ENCODE measurements at places on chromosomes 16 and 17.

GRCh38 chr16:53743149-53743566, 39.2 kb downstream of the FTO start:
- DNase-seq = no peak

GRCh38 chr17:80035937-80036714, at the start of gene CCDC40:
TSS of gene CCDC40 (plus strand) at chr17:80036642. CDS start at chr17:80036663, 21 bp downstream.
- DNase-seq = peak; percentile 37

- no peak for DNase-seq
Measured at GRCh38 chr16:87074641-87075318, 242.4 kb downstream of the C16orf95 start.

DNA sequence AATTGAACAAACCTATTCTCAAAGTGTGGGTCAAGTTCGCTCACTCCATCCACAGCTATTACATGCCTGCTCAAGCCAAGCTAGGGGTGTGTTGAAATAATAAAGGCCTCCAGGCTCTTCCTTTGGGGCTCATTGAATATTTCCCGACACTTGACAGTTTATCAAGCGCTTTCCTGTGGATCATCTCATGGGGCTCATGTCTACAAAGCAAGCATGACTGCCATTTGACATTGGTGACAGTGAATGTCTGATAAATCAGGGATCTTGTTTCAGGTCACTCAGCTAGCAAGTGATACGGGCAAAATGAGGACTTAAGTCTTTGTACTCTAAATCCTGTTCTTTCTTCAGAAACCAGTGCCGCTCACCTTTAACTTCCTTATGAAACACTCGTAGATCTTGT, 542.6 kb downstream of the TOX3 start:
- no peak for DNase-seq

GRCh38 chr17:82086941-82087906, 10.8 kb downstream of the FASN start:
- DNase-seq = no peak

GRCh38 chr16:20333120-20333519, 5.8 kb upstream of the GP2 start:
- no peak for DNase-seq

Measured in KG1 (cell line).